ENCODE measurements at places on chromosomes 12 and 14.
A peak's percentile ranks its signal among the peaks of the same experiment; 100 is the strongest.

DNA sequence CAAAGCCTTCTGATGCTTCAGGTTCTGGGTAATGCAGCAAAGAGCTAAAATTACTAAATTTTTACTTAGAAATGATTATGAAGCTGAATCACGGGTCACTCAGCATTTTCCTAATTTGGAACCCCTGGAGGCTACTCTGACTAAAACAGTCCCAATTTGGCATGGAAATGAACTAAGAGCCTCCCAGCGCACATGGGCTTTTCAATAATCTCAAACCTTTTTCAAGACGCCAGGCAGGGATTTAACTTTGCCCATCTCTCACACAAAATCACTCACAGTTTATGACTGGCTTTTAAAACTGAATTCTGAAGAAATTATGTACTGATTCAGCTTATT, 68.3 kb downstream of the LLPH start:
- no peak for DNase-seq

DNA sequence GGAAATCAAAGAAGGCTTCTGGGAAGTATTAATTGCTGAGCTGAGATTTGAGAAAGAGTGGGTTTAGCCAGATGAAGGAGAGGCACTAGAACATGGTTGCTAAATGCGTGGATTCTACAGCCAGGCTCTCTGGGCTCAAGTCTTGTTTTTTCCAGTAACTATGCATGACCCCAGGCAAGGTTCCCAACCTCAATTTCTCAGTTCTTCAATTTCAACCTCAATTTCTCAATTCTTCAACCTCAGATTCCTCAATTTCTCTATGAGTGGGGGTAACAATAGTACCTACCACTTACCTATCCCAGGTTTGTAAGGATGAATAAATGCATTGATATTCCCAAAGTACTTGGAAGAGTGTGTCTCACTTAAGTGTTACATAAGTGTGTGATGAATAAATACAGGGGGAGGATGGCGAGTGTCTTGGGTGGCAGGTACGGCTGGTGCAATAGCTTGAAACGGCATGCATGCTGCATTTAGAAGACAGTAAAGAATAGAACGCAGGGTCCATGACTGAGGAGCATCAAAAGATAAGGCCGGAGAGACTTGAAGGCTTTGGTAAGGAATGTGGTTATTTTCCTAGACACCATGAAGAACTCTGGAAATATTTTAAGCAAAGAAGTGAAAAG, 149.1 kb upstream of the ATP2B1 start:
- DNase-seq: no peak

DNA sequence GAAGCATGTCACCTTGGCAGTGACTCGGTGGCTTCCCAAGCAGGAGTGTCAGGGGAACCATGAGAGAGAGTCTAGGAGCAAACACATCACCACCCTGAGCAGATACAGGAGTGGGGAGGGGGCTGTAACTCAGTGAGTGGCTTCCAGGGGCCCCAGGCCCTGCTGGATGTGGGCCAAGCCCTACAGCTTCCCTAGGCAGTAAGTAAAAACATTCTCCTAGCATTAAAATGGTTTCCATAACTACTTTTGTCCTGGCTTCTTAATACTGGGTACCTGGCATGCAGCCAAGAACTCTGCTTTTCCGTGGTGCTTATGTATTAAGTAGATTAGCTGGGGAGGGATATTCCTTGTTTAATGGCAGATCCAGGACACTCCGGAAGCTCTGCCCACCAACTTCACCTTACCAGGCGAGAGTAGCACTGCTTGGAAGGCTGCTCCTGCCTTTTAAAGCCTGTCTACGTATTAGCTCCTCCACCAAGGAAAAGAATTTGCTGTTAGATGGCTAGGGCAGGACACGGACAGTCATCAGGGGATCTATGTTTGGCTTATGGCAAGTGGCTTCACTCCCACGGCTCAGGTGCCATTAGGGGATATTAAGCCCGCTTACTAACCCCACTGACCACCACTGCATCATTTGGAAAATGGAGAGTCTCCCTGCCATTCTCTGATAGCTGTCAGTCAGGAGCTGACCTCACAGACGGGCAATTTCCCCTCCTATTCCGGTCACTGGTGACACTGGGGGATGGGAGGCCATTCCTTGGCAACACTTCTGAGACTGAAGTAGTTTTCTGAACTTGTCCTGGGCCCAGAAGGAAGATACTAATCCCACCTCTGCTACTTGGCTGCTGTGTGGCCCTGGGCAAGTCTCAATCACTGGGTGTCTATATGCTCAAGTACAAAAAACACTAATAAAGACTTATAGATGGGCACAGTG, 22.8 kb downstream of the OTUB2 start:
- no peak for DNase-seq

DNA sequence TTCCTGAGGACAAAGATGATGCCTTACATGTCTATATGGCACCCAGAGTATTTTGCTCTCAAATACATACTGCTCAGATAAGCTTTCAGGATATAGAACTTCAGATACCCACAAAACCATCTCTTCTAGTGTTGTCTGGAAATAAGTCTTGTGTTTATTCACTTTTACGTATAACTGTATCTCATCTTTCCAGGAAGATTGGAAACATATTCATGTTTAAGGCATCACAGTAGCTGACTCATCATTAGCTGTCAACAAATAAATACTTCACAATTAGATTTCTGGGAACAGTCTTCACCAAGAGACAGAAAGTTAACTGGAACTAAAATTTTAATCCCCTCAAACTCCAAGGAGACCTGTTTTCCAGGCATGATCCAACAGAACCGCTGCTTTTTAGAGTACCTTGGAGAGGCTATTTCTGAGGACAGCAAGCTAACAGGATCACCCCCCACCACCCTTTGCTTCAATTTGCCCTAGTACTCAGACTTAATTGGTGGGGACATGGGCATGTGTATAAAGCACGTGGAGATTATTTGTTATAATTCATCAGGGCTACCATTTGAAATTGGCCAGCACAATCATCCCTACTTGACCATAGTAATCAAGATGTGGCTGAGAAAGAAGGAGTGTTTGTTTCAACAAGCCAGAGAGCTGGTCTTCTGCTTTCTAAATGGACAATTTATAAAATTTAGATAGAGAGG, 129.3 kb upstream of the HIF1A start:
- peak; percentile 94 for DNase-seq

- no peak for DNase-seq
Measured at GRCh38 chr14:69900603-69901002, 21.4 kb downstream of the SMOC1 start.

- no peak for DNase-seq
Measured at GRCh38 chr12:62910549-62911169, 24.3 kb downstream of the PPM1H start.

- DNase-seq: peak; percentile 83
Measured at GRCh38 chr12:95601091-95601961, 50.0 kb upstream of the USP44 start.

DNA sequence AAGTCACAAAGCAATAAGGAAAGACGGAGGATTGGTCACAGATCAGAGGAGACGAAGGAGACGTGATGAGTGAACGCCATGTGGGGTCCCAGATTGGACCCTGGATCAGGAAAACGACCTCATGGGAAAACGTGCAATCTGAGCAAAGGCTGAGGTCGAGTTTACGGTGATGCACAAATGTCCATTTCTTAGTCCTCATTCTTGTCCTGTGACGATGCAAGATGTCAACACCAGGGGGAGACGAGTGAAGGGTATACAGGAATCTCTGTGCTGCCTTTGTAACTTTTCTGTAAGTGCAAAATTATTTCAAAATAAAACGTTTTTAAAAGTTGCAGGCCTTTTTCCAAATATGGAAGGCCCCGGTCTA, 329.8 kb downstream of the MED13L start:
- no peak for DNase-seq

DNA sequence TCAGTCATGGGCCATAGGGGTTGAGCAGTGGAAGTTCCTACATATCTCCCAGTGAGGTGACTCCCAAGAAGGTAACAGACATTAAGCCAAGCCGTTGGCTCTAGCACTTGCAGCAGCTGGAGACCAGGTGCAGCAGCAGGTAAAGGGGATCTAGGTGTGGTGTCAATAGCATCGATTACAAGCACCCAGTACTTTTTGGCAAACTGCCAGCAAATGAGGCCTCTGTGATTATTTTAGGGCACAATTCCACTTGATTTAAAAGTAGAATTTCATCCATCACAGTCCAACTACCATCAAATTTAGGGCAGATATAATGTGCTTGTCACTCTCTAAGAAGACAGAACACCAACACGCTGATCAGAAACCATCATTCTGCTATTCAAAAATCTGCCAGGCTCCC, 224.1 kb upstream of the EGLN3 start:
- no peak for DNase-seq

GRCh38 chr12:55682087-55682796, 25.5 kb downstream of the ITGA7 start:
- no peak for DNase-seq

- no peak for DNase-seq
Measured at GRCh38 chr14:69579476-69579875, 4.8 kb upstream of the CCDC177 start.

DNA sequence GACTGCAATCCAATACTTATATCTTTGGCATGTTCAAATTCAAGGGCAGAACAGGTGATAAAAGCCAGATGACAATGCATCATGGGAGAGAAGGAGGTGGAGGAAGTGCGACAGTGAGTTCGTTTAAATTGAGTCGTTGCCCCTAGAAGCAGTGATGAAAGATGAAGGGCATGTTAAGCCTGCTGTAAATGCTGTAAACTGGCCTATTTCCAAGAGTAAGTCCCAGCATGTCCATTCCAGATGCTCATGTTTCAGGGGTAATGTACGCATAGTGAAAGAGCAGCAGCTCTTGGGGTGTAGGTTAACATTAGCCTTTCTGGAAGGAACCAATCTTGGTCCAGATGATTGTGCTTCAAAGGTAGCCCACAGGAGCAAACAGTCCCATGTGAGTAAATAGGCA, 97.1 kb downstream of the C2CD5 start:
- DNase-seq: no peak

GRCh38 chr12:90910958-90911357, 44.0 kb downstream of the CCER1 start:
- DNase-seq: peak; percentile 37

DNA sequence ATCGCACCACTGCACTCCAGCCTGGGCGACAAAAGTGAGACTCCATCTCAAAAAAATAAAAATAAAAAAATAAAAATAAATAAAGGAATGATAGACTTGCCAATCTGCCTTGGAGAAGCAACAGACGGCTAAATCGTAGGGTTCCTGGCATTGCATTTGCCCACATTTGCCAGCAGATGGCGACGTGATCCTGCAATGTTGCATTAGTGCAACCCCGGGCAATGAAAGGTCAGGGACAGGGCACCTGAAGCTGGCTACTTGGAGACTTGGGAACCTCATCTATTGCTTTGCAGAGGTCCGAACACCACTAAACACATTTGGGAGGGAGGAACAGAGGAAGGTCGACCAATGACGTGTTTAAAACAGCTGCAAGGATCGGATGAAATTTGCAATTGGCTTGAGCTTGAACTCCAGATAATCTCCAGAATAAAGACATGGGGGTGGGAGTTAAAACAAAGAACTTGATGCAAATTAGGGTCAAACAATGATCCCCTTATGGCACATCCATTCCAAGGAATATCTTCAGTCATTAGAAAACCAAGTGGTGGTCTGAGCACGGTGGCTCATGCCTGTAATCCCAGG, 34.6 kb downstream of the SPRING1 start:
- peak; percentile 41 for DNase-seq

DNA sequence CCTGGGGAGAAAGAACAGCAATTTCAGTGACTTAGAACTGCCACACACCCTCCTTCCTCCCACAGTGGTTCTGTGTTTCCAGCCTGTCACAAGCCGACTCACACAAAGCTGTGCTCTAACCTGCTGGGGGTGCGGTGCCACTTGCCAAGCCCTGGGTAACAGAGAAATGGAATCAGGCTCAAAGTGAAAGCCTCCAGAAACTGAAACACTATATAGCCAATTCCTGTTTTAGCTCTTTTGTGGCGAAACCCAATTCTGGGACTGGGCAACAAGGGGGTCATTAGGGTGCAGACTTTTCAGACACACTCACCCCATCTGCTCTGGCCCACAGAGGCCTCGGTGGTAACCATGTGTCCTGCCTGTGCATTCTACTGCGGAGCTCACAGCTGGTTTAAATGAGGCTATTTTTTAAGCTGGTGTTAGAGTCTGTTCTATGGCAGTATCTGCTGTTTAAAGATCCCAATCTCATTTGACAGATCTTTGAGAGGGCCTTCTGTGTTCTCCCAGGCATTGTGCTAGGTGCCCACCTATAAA, 15.2 kb upstream of the ACTR6 start:
- no peak for DNase-seq

- DNase-seq: no peak
Measured at GRCh38 chr12:96472384-96472783, 17.0 kb upstream of the CFAP54 start.

GRCh38 chr12:81492131-81492720, 266.9 kb downstream of the PPFIA2 start:
- DNase-seq: peak; percentile 46

- peak; percentile 93 for DNase-seq
Measured at GRCh38 chr12:104858611-104859543, 99.2 kb downstream of the SLC41A2 start.

DNA sequence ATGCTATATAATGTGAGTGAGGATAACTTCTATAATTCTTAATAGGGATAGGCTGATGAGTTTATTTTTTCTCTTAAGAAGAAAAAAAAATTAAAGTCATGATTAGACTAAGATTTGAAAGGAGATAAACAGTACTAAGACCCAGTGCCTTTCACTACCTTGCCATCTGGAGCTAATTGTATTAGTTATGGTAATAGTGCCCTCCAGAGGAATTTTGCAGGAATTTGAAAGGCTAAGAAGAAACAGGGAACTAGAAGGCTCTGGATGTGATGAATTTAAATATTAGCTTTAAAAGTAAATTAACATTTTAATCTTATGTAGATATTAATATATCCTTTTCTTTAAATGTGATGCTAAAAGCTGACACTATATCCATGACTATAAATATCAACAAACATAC, 36.6 kb upstream of the PIK3C2G start:
- peak; percentile 68 for DNase-seq

DNA sequence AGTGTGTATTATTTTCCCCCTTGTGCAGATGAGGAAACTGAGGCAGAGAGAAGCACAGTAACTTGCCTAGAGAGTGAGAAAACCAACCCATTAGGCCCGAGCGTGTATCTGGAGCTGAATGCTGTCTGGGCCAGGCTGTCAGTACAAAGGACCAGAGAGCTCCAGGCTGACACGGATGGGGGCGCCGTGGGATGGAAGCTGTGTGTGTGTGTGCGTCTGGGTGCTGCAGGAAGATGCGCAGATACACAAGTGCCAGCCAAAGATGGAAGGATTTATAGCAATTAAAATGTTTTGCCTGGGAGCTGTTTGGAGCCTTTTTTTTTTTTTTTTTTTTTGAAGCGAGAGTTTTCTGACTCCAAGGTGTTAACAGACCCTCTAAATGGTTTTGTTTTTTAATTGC, 53.7 kb upstream of the GPATCH2L start:
- DNase-seq: no peak

- DNase-seq: no peak
Measured at GRCh38 chr12:95551913-95552516, 739 bp upstream of the USP44 start.

Data from fibroblast of lung (primary cell).